ENCODE measurements at places on chromosomes 1 and 21. TPM values are rescaled to one million over a fixed set of nuclear protein-coding genes. Genes with fewer than 3 reads are reported as not detected.

GRCh38 chr1:191546803-191547202 is 611.5 kb upstream of the RGS18 start:
- DNase-seq = no peak

GRCh38 chr1:169115891-169116585 is 9.5 kb downstream of the ATP1B1 start:
- no peak for DNase-seq

GRCh38 chr1:15483971-15484370 is 8.1 kb downstream of the CELA2B start:
- no peak for DNase-seq

The ZNF593OS gene
- total RNA-seq = not detected
